Left colon (tissue), 2 donors: ENCODE measurements at places on chromosomes 6 and 20. TPM values are rescaled to one million over a fixed set of nuclear protein-coding genes. Genes with fewer than 3 reads are reported as not detected.

DNA sequence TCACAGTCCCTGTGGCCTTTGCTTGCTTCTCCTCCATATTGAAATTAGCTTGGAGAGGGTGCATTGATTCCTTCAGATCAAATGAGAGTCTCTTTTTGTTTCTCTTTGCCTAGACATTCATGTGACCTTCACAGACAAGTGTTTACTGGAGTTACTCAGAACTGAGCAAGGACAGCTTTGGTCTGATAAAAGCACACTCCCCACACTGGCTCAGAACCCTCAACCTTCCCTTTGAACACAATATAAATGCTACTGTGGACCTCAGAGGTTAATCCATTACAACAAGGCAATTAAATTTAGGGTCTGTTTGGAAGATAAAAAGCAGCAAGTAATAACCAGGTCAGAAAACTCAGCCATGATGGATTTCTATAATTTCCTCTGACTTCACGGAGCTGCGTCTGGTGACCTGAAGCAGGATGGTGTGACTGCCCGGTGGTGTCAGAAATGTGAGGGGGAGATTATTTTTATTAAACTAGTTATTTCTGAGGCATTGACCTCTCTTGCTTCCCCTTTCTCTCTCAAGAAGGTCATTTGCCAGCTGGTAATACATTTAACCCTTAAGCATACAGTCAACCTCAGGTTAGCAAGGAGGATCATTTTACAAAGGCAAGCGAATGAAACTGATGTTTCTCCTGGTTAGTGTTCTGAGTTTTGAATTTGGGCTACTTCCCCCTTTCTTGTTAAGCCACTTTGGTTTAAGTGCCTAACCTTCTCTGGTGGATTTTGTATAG, 208.2 kb downstream of the CLIC5 start:
- DNase-seq: no peak

DNA sequence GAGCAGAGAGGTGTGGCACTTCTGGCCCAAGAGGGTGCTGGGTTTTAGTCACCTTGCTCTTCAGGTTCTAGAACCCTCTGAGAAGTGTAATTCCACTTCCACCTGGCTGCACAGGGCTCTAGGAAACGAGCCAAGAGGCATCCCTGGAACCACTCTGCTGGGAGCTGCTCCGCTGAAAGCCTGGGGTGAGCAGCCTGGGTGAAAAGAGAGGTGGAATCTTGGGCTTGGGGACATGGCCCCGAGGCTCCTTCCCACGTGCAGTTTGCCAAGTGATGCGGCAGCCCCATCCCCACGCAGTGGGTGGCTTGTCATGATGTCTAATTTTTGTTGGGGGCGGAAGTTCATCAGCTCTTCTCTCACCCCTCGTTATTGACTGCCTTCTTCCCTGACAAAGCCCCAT, 32.8 kb downstream of the PPP1R16B start:
- no peak for DNase-seq

GRCh38 chr6:53044071-53044470, 21.1 kb upstream of the FBXO9 start:
- no peak for DNase-seq

GRCh38 chr6:142624978-142625715, 319.8 kb downstream of the HIVEP2 start:
- no peak for DNase-seq

Gene GTF2H4
- total RNA-seq: 34.4 TPM

Gene CRISP2
- not detected for total RNA-seq

Gene C6orf120
- total RNA-seq: 32.7 TPM

Gene GINS1
- 5.0 TPM for total RNA-seq

Gene TGM2
- total RNA-seq: 33.9 TPM
